Hepatocyte (in vitro differentiated cells): ENCODE measurements at places on chromosomes 13 and 19. TPM values are rescaled to one million over a fixed set of nuclear protein-coding genes. Genes with fewer than 3 reads are reported as not detected.

The CD22 gene
- polyA plus RNA-seq = 1.9 TPM in 1 of 2 replicates, not detected in the other

The NUP58 gene
- polyA plus RNA-seq = 16.0 and 25.4 TPM in 2 replicates

The SHISA7 gene
- polyA plus RNA-seq = not detected in 2 replicates

The ZNF416 gene
- polyA plus RNA-seq = 1.9 and 2.5 TPM in 2 replicates

The LRCH1 gene
- polyA plus RNA-seq = 5.0 and 5.7 TPM in 2 replicates

The SOX21 gene
- 0.17 and 0.65 TPM in 2 replicates for polyA plus RNA-seq

The PNMA8B gene
- 0.50 and 0.57 TPM in 2 replicates for polyA plus RNA-seq

The ZNF575 gene
- 3.1 and 6.8 TPM in 2 replicates for polyA plus RNA-seq

The RFPL4A gene
- polyA plus RNA-seq = not detected in 2 replicates

The MAN2B1 gene
- 77.1 and 81.9 TPM in 2 replicates for polyA plus RNA-seq

The CLDN10 gene
- 1.5 and 2.4 TPM in 2 replicates for polyA plus RNA-seq

The ZNF578 gene
- polyA plus RNA-seq = 0.12 and 0.16 TPM in 2 replicates

The CYSLTR2 gene
- polyA plus RNA-seq = 5.1 and 5.3 TPM in 2 replicates

The SKA3 gene
- 3.1 and 5.6 TPM in 2 replicates for polyA plus RNA-seq

The PNMA8C gene
- not detected in 2 replicates for polyA plus RNA-seq

The ZNF599 gene
- 6.2 and 7.6 TPM in 2 replicates for polyA plus RNA-seq

The IRGC gene
- polyA plus RNA-seq = not detected in 2 replicates

The RASIP1 gene
- 1.9 and 3.6 TPM in 2 replicates for polyA plus RNA-seq

The NXNL1 gene
- polyA plus RNA-seq = 0.17 TPM in 1 of 2 replicates, not detected in the other

The MISP3 gene
- 12.5 and 13.1 TPM in 2 replicates for polyA plus RNA-seq

The PIN1 gene
- 123 and 136 TPM in 2 replicates for polyA plus RNA-seq

The APOC1 gene
- polyA plus RNA-seq = 395 and 606 TPM in 2 replicates

The ATP4B gene
- 7.0 and 30.8 TPM in 2 replicates for polyA plus RNA-seq

The C1QTNF9 gene
- not detected in 2 replicates for polyA plus RNA-seq

The THSD1 gene
- 0.34 and 1.4 TPM in 2 replicates for polyA plus RNA-seq

The ASPDH gene
- polyA plus RNA-seq = 5.2 and 7.4 TPM in 2 replicates

The CBY2 gene
- polyA plus RNA-seq = not detected in 2 replicates

The ADAMTS10 gene
- polyA plus RNA-seq = 15.8 and 28.5 TPM in 2 replicates

The FXYD3 gene
- polyA plus RNA-seq = 491 and 542 TPM in 2 replicates

The POU2F2 gene
- polyA plus RNA-seq = 0.15 and 0.52 TPM in 2 replicates

The ATG4D gene
- polyA plus RNA-seq = 34.5 and 40.0 TPM in 2 replicates

The ZNF829 gene
- polyA plus RNA-seq = 0.83 and 1.6 TPM in 2 replicates

The SIGLEC12 gene
- polyA plus RNA-seq = 0.11 and 0.29 TPM in 2 replicates

The NRTN gene
- polyA plus RNA-seq = 31.1 and 35.6 TPM in 2 replicates

The ZNF419 gene
- 9.3 and 9.4 TPM in 2 replicates for polyA plus RNA-seq

The SPTBN4 gene
- 0.66 and 1.3 TPM in 2 replicates for polyA plus RNA-seq

The KASH5 gene
- not detected in 2 replicates for polyA plus RNA-seq

The FUT3 gene
- 0.45 TPM in 1 of 2 replicates, not detected in the other for polyA plus RNA-seq

The SPRED3 gene
- polyA plus RNA-seq = 2.3 and 3.9 TPM in 2 replicates

The ERFL gene
- polyA plus RNA-seq = not detected in 2 replicates

The SERTM1 gene
- polyA plus RNA-seq = 0.57 and 0.70 TPM in 2 replicates

The DNAJC15 gene
- 10.6 and 12.4 TPM in 2 replicates for polyA plus RNA-seq

The SYCN gene
- polyA plus RNA-seq = 0.37 TPM in 1 of 2 replicates, not detected in the other

The BRCA2 gene
- 1.4 and 2.9 TPM in 2 replicates for polyA plus RNA-seq

The PCDH9 gene
- 6.9 and 9.5 TPM in 2 replicates for polyA plus RNA-seq

The DAPK3 gene
- polyA plus RNA-seq = 103 and 123 TPM in 2 replicates

The TEX26 gene
- 1.0 and 1.1 TPM in 2 replicates for polyA plus RNA-seq

The TLE2 gene
- 71.1 and 82.0 TPM in 2 replicates for polyA plus RNA-seq

The ZGLP1 gene
- 10.3 TPM in 2 replicates for polyA plus RNA-seq

The ZNF728 gene
- not detected in 2 replicates for polyA plus RNA-seq

The SLC15A1 gene
- polyA plus RNA-seq = 7.5 and 10.0 TPM in 2 replicates

The UHRF1 gene
- polyA plus RNA-seq = 11.5 and 13.6 TPM in 2 replicates

The LTBP4 gene
- polyA plus RNA-seq = 163 and 185 TPM in 2 replicates
